ENCODE measurements at places on chromosomes 5 and 9.
A peak's percentile ranks its signal among the peaks of the same experiment; 100 is the strongest.

GRCh38 chr5:160427607-160428006 is 6.0 kb downstream of the PTTG1 start:
- DNase-seq = no peak

DNA sequence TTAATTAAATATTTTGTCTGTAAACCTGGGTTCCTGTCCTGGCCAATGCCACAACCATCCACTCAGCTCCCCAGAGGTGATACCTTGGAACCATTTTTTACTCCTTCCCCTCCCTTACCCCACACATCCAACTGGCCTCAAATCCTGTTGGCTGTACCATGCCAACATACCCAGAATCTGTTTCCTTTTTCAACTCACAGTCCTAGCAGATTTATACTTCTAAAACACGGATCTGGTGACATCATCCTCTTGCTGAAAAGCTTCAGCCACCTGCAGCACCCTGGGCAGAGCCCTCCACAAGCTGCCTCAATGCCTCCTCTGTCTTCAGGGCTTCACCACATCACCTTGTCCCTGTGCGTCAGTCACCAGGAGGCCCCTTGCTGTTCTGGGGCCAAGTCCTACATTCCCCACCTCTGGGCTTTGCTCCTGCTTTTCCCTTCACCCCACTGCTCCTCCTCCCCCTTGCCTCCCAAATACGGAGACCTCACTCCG is 14.9 kb downstream of the SEMA6A start:
- no peak for DNase-seq

GRCh38 chr5:148986636-148987035 is 76.2 kb downstream of the SH3TC2 start:
- no peak for DNase-seq

GRCh38 chr9:137832191-137832700 is 45.3 kb upstream of the CACNA1B start:
- DNase-seq = no peak

DNA sequence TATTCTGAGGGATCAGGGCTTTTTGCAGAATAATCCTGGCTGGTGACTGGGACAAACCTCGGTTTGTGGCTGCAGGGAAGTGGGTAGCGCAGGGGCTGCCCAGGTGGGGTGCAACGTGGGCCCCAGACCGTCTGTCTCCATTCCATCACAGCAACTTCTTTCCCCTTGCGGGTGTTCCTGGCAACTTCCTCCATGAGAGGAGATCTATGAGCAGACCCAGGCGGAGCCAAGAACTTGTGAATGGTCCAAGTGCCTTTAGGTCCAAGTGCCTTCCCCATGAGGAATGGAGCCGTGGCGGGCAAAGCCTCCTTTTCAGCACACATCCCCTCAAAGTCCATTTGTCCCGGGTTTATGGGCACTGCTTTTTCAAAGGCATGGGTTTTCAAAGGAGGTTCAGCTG is 136.5 kb downstream of the PHF2 start:
- no peak for DNase-seq

DNA sequence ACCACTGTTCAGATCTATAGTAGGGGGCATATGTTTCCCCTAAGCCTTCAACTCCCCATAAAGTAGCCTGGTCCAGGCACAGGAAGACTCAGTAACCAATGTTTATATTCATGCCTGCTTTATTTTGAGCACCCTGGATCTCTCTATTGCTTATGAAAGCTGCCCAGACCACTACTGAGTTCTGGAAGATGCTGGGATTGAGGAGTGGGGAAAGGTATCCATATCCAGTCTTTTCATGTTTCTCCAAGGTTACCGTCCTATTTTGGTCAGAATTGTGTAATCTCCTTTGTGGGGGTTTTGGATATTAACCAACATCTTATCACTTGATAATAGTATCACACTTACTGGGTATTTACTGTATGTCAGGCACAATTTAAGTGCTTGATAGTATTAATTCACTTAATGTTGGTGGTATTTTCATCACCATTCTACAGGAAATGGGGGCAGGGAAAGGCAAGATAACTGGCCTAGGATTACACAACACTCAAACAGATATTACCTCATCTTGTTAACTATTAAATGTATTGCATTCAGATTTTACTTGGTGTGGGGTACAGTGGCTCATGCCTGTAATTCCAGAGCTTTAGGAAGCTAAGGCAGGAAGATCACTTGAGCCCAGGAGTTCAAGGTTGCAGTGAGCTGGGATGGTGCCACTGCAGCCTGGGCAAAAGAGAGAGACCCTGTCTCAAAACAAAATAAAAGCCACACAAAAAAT is 36.3 kb downstream of the RUSC2 start:
- no peak for DNase-seq

DNA sequence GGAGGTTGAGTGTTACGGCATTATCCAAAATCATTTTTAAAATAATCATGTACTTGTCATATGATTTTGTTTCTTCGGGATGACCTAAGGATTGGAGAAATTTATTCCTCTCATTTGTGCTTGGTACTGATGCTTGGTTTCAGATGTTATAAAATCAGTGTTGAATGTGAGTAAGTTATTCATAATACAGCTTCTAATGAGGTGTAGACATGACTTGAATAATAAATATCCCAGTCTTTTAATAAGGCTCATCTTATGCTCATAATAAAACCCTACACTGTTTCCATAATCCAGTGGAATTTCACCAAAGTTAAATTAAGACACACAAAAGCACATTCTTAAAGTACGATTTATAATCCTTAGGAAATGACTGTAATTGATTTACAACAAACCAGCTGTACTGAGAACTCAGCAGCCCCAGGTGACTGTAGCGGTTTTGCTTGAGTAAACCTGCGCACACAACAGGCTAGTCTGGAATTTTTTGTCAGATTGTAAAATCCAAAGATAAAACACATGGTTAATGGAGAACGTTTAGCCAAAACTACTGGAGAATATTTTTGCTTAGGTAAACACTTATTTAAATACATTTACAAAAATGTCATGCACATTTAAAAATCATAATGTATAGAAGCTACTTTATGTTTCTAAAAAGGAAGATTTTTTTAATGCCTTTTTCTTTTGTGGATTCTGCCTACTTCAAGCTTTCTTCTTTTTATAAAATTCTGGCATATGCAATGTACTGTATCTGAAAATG is 609.8 kb upstream of the GRAMD2B start:
- DNase-seq = no peak

GRCh38 chr9:126985870-126986498 is 71.4 kb downstream of the RALGPS1 start:
- DNase-seq = peak; percentile 60

All from Ammon's horn (tissue), 1 donor.